NCI-H1105 (cell line): ENCODE measurements at places on chromosomes 5 and 9.

- no peak for DNase-seq
Measured at GRCh38 chr9:117516676-117517632, 102.1 kb upstream of the ASTN2 start.

- DNase-seq = no peak
Measured at GRCh38 chr9:35813434-35814105, 1.3 kb downstream of the HINT2 start.

DNA sequence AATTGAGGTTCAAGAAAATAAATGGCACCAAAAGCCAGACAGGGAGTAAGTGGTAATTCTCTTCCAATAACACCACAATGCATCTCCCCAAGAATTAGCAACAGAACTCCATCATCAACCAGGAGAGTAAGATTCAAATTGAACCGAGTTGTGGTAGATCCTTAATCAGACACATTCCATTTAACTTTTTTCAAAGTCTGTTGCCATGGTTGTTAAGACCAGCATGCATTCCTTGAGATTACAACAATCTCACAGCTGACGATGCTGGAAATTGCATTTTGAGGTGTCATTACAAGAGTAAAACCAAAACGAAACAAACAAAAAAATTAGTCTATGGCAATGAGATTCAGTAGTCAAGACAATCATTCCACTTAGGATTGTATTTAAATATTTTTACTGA lies 78.9 kb upstream of the ZNF462 start:
- DNase-seq = no peak

- no peak for DNase-seq
Measured at GRCh38 chr5:133473291-133473690, 139.1 kb downstream of the FSTL4 start.

DNA sequence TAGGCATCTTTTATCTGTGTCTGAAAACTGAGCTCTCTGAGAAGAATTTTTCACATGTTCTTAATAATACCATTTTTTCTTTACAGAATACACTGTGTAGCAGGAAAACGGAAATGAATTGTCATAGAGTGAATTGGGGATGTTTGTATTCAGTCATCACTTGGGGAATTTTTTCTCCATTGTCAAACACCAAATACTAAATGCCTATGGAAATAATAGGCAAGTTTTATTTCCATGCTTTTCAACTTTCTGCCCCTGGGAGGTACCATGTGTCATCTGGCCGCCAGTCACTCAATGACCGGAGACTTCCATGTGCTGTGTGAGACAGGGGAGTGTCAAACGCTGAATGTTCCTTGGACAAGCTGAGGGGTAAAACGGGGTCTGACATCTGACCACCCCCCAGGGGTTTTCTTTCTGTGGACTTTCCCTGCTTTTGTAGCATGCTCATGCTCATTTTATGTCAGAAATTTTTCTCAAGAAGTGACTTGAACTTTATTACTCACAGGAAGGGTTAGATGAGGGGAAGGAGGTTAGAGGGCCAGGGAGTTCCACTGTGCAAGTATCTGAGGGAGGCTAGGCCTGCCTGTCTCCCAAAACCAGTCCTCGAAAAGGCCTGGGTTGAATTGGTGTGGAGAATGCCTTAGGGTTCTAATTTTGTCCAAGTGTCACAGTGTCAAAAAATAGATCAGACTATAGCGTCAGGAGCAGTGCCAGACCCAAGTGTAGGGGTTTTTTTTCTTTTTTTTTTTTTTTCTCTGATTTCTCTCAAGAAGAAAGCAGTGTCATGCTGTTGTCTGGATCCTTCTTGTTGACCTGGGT lies 438.6 kb downstream of the AGTPBP1 start:
- no peak for DNase-seq
